ENCODE measurements at places on chromosomes 4 and X. TPM values are rescaled to one million over a fixed set of nuclear protein-coding genes. Genes with fewer than 3 reads are reported as not detected.

Gene GLOD5
- total RNA-seq, result not detected

- no peak overlapping the region for H3K27ac ChIP-seq
- no peaks in the 10 kb centered on the region for H3K27me3 ChIP-seq
- H3K4me1 ChIP-seq, result no peaks in the 10 kb centered on the region
- no peak for DNase-seq
These were observed 12.7 kb downstream of the ADAM29 start for GRCh38 chr4:174930895-174931294.

Gene DOCK11
- total RNA-seq, result 32.8 TPM

DNA sequence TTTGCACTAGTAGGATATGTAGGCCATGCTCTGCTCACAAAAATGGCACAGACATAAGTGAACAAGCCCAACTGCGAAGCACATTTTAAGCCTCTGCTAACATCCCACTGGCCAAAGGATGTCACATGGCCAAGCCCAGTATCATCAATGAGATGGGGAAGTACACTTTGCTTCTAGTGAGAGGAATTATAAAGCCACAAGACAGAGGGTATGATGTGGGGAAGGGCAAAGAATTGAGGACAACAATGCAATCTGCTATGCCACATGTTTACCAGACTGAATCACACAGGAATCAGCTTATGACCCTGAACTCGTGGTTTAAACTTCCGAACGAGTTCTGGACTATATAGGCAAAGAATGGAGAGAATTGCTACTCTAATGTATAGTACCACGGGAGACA is 39.1 kb downstream of the SUPT20HL1 start:
- H3K4me3 ChIP-seq, result no peak overlapping the region
- no peaks in the 10 kb centered on the region for H3K36me3 ChIP-seq
- H3K4me1 ChIP-seq, result no peaks in the 10 kb centered on the region
- DNase-seq, result no peak
- H3K27me3 ChIP-seq, result no peaks in the 10 kb centered on the region
- H3K27ac ChIP-seq, result no peak overlapping the region

Gene GYPB
- total RNA-seq, result not detected

DNA sequence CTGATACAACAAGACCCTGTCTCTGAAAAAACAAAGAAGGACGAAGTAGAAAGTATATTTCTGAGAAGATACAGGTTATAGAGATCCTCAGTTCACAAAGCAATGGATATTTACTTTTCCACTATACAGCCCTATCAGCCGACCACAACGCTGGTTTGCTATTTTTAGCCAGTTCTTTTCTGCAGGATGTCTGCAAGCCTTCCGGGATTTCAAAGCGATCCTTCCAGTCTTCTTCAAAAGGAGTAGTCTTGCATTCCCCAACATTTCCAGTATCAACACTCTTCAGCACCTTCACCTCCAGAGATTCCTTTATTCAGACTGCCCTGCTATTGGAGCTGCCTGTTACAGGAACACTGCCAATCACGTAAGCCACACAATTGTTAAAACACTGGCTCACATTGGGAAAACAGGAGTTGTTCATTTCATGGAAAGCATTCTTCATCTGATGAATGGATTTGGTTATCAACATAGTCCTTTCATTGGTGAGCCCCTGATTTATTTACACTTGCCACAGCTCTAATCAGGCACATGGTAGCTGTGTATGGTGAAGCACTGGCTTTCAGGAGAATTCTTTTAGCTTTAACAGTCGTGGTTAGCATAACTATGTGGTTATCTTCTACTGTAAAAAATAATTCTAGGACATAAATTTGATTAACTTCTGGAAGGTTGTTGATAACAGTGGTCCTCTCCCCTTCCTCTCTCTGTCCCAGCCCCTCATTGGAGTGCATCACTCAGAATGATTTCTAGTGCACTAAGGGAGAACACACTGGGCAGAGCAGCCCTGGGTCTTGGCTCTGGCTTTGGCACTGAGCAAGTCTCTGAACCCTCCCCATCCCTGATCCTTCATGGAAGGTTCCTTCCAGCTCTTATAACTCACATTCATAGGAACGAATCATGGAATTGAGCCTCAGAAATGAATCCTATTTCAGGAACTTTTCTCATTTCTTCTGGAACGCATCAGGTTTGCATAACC is 109.9 kb upstream of the SORBS2 start:
- H3K36me3 ChIP-seq, result no peaks in the 10 kb centered on the region
- H3K27me3 ChIP-seq, result peaks cover 6% of the 10 kb centered on the region
- DNase-seq, result no peak
- no peaks in the 10 kb centered on the region for H3K4me1 ChIP-seq

- no peaks in the 10 kb centered on the region for H3K36me3 ChIP-seq
- no peak for DNase-seq
- H3K4me1 ChIP-seq, result no peaks in the 10 kb centered on the region
- no peaks in the 10 kb centered on the region for H3K27me3 ChIP-seq
These were observed 212.1 kb upstream of the GALNTL6 start for GRCh38 chr4:171601091-171601490.

GRCh38 chr4:5992828-5993321 is 25.4 kb downstream of the C4orf50 start:
- DNase-seq, result no peak
- H3K36me3 ChIP-seq, result no peaks in the 10 kb centered on the region
- no peak overlapping the region for H3K27ac ChIP-seq
- peaks cover 5% of the 10 kb centered on the region for H3K27me3 ChIP-seq

GRCh38 chrX:129360175-129360574 is 163.1 kb downstream of the SMARCA1 start:
- H3K36me3 ChIP-seq, result no peaks in the 10 kb centered on the region
- DNase-seq, result peak; percentile 55
- H3K4me3 ChIP-seq, result no peak overlapping the region
- H3K27ac ChIP-seq, result no peak overlapping the region
- H3K27me3 ChIP-seq, result no peaks in the 10 kb centered on the region

Gene FHDC1
- total RNA-seq, result 0.07 TPM

DNA sequence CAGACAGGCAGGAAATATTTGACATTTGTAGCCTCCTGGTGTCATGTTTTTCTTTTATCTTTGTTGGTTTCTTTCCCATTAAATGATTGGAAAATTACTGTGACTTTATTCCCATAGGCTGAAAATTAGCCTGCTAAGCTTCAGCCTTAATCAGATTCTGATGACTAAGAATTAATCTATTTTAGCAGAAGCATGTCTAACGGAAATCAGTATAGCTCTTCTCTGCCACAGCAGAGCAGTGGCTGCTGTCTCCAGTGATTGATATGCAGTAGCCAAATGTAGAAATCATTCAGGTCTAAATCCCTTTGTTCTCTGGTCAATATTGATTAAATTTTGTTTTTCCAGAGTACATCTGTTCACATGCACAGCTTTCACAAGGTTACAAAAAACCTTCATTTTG is 199.3 kb downstream of the GC start:
- DNase-seq, result no peak

Gene TMEM35A
- total RNA-seq, result not detected

DNA sequence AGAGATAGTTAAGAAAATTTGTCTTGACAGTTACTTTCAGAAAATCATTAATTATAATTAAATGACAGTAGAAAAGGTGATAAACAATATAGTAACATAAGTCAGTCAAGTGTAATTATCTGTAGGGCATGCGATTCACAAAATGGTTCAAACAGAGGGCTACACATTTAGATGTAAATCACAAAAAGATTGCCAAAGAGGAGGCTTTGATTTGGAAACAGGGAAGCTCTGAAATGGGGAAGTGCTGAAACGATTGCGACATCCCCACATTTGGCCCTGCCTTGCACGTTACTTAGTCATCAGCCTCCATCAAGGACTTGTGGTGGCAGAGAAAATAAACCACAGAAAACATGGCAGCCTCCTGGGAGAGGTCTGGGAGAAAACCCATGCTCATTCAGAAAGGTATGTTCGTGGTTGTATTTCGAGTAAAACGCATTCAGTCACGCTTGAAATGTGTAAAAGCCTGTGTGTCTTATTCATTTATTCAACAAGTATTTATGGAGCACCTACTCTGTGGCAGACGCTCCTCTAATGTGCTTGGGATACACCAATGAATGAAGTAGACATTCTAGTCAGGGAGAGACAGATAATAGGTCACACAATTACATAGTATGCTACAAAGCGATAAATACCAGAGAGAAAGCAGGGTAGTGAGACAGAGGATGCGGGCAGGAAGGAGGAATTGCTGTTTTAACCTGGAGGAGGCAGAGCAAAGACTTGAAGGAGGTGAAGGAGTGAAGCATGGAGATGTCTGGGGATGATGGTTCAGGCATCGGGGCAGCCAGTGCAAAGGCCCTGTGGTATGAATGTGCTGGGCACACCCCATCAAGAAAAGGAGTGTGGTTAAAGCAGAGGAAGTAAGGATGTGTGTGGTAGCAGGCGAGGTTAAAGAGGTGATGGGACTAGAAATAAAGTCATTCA is 7.8 kb downstream of the RBM47 start:
- DNase-seq, result peak; percentile 57
- H3K4me3 ChIP-seq, result no peak overlapping the region
- no peak overlapping the region for H3K27ac ChIP-seq
- H3K36me3 ChIP-seq, result no peaks in the 10 kb centered on the region
- peaks cover 8% of the 10 kb centered on the region for H3K27me3 ChIP-seq

- H3K4me3 ChIP-seq, result no peak overlapping the region
- no peak for DNase-seq
- H3K27me3 ChIP-seq, result no peaks in the 10 kb centered on the region
- H3K36me3 ChIP-seq, result no peaks in the 10 kb centered on the region
- H3K27ac ChIP-seq, result no peak overlapping the region
These were observed 364.9 kb downstream of the ZNF674 start for GRCh38 chrX:46180258-46180687.

DNA sequence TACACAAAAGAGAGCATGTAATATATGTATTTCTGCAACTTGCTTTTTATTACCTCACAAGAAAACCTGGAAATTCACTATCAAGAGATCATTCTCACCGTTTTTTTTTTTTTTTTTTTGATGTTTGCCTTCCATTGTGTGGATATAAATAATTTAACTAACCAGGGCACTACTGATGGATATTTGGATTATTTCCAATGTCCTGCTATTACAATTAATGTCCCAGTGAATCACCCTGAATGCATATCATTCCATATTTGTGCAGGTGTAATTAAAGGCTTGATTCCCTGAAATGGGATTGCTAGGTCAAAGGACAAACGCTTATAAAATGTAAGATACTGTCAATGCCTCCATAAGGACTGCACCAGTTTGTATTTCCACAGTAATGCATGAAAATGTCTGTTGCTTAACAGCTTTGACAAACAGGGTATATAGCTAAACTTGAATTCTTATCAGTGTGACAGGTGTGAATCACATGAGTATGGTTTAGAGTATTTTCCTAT is 87.8 kb downstream of the NCAPG start:
- DNase-seq, result no peak
- peaks cover 14% of the 10 kb centered on the region for H3K36me3 ChIP-seq
- no peak overlapping the region for H3K4me3 ChIP-seq
- no peak overlapping the region for H3K27ac ChIP-seq

DNA sequence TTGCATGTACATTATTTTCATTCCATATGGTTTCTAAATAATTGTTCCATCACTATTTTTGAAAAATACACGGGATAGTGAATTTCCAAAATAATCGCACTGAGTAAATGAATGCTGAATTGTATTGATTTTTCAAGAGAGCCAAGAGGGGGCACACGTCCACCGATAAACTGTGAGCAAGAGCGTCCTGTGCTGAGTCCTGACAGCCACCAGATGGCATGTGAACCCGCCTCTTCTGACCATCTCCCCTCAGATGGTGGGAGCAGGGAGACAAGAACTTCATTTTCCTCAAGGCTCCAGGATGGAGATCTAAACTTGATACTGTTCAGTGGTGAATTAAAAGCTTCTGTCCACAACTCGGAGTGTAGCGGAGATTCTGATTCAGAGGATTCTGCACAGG is 30.6 kb upstream of the IL9R start:
- H3K27me3 ChIP-seq, result peaks cover 35% of the 10 kb centered on the region
- no peak overlapping the region for H3K4me3 ChIP-seq
- no peaks in the 10 kb centered on the region for H3K4me1 ChIP-seq
- no peak overlapping the region for H3K27ac ChIP-seq
- peaks cover 8% of the 10 kb centered on the region for H3K36me3 ChIP-seq

Gene TASL
- 1.1 TPM for total RNA-seq

Gene IL15
- 0.52 TPM for total RNA-seq

- H3K4me1 ChIP-seq, result peaks cover 17% of the 10 kb centered on the region
- H3K4me3 ChIP-seq, result no peak overlapping the region
- no peak overlapping the region for H3K27ac ChIP-seq
- H3K27me3 ChIP-seq, result no peaks in the 10 kb centered on the region
- no peak for DNase-seq
- H3K36me3 ChIP-seq, result peaks cover 2% of the 10 kb centered on the region
These were observed 4.9 kb upstream of the DDX3X start for GRCh38 chrX:41329101-41329500.

DNA sequence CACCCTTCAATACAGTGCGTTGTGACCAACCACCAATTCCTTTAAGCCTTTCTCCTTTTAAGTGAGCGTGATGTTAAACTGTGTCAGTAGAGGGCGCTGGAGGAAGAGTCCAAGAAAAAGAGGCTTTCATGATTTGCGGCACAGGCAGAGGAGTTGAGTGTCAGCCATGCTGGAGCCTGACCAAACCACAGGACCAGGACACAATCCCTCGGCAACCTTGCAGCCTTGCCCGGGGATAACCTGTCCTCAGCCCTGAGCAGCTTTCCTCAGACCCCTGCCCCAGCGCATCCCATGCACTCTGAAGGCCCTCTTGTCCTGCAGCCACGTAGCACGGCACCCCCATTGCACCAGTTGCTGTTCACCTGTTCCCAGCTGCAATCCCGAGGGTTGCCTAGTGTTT is 53.5 kb upstream of the SMIM31 start:
- H3K27ac ChIP-seq, result no peak overlapping the region
- no peaks in the 10 kb centered on the region for H3K4me1 ChIP-seq
- H3K27me3 ChIP-seq, result peaks cover 8% of the 10 kb centered on the region
- H3K36me3 ChIP-seq, result no peaks in the 10 kb centered on the region
- peak; percentile 15 for DNase-seq
- no peak overlapping the region for H3K4me3 ChIP-seq

GRCh38 chr4:11704186-11704830 is 275.6 kb upstream of the HS3ST1 start:
- no peaks in the 10 kb centered on the region for H3K4me1 ChIP-seq
- no peak overlapping the region for H3K4me3 ChIP-seq
- DNase-seq, result no peak
- H3K27me3 ChIP-seq, result peaks cover 6% of the 10 kb centered on the region
- H3K27ac ChIP-seq, result no peak overlapping the region
- H3K36me3 ChIP-seq, result no peaks in the 10 kb centered on the region

DNA sequence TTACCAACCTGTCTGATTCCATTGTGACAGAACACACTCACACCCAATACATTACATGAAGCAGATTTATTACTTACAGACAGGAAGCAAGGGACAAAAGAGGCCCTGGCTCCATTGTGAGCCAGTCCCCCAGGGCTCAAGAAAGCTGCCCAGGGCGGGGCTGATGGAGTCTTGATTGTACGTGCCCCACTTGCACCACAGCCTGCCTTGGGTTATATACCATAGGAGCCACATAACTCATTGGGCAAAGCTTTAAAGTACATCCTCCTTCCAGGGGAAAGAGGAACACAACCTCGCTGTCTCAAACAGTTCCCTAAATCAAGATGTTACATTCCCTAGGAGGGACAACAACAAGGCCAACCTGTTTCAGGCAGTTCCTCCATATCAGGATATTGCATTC is 3.4 kb upstream of the ZRSR2 start:
- H3K27me3 ChIP-seq, result no peaks in the 10 kb centered on the region
- no peak overlapping the region for H3K4me3 ChIP-seq
- peaks cover 2% of the 10 kb centered on the region for H3K4me1 ChIP-seq
- peaks cover 2% of the 10 kb centered on the region for H3K36me3 ChIP-seq
- DNase-seq, result no peak
- H3K27ac ChIP-seq, result no peak overlapping the region

- DNase-seq, result no peak
- H3K4me3 ChIP-seq, result no peak overlapping the region
- H3K27ac ChIP-seq, result no peak overlapping the region
- H3K4me1 ChIP-seq, result no peaks in the 10 kb centered on the region
- H3K36me3 ChIP-seq, result no peaks in the 10 kb centered on the region
These were observed 11.7 kb downstream of the MFAP3L start for GRCh38 chr4:170014359-170015011.

Data from activated naive CD4-positive, alpha-beta T cell treated with anti-CD3 and anti-CD28 coated beads for 36 hours (primary cell).